ENCODE measurements at places on chromosomes 4 and X. TPM values are rescaled to one million over a fixed set of nuclear protein-coding genes. Genes with fewer than 3 reads are reported as not detected.

MTNR1A gene
- total RNA-seq = not detected

CCDC149 gene
- total RNA-seq = 0.75 TPM

BEX1 gene
- total RNA-seq = 0.81 TPM

PPM1K gene
- 77.3 TPM for total RNA-seq

ATXN3L gene
- total RNA-seq = not detected

CSAG2 gene
- not detected for total RNA-seq

ZNF141 gene
- 12.8 TPM for total RNA-seq

NCBP2L gene
- not detected for total RNA-seq

RASGEF1B gene
- 48.3 TPM for total RNA-seq

FHDC1 gene
- total RNA-seq = 0.10 TPM

KCNE5 gene
- total RNA-seq = 0.29 TPM

CCSER1 gene
- total RNA-seq = 3.0 TPM

TLR10 gene
- not detected for total RNA-seq

F8A2 gene
- not detected for total RNA-seq

SLC25A53 gene
- total RNA-seq = 7.9 TPM

SSX1 gene
- total RNA-seq = not detected

MBNL3 gene
- total RNA-seq = 34.1 TPM

TLR1 gene
- 16.6 TPM for total RNA-seq

ATP2B3 gene
- not detected for total RNA-seq

KDR gene
- not detected for total RNA-seq

GRK4 gene
- total RNA-seq = 1.7 TPM

RHOH gene
- total RNA-seq = 439 TPM

BRS3 gene
- not detected for total RNA-seq

UCHL1 gene
- not detected for total RNA-seq

Data from T-helper 17 cell (primary cell).